ENCODE measurements at places on chromosomes 4 and X.

DNA sequence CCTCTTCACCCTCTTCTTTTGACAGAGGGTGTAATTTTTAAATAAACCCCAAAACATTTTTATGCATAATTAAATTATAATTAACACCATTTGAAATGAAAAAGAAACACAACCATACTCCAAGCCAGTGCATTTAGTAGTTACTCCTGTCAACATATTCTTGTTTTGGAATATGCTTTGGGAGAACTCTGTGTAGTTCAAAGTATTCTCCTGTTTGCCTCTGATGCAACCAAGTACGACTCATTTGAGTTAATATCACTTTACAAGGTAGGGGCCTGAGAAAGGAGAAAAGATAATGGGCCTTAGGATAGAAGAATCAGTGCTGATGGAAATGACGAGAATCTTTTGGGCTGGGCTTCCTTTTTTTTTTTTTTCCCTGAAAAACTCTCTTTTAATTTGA, 2.7 kb downstream of the PTPN13 start:
- no peak for DNase-seq

GRCh38 chr4:15234116-15234855, 193.5 kb upstream of the C1QTNF7 start:
- no peak for DNase-seq

- no peak for DNase-seq
Observed at GRCh38 chr4:18007625-18008024, 13.9 kb downstream of the LCORL start.

- no peak for DNase-seq
Observed at GRCh38 chr4:167524091-167524490, 289.8 kb upstream of the SPOCK3 start.

DNA sequence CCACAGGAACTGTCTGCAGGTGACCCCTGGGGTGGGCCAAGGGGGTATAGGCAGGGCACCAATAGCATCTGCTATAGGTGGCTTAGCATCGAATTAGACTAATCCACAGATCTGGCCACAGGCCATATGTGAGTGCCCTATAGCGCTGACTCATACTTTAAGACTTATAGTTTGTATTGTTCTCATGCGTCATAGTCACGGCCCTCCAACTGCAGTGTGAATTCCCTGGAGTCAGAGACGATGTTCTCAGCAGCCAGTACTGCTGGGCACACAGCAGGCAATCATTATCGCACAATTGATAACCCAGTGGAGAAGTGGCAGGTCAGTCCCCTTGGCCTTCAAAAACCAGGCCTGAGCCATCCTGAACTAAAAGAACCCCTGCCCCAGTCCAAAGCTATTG, 58.1 kb downstream of the ADGRG2 start:
- DNase-seq: no peak

DNA sequence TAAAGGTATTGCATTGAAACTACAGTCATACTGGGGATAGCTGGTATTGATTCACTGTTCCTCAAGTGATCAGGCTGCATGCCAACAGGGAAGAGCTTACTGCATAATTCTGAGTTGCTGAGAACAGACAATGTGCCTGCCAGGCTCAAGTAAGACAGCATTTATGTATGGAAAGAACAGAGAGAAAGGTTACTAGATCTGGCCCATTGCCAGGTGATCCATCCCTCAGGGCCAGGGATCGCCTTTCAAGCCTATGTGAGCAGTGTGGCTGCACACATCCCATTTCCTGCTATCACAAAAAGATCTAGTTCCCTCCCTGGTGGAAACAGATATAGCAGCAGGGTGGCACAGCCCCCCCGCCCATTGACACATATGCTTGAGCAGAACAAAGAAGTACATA, 254.0 kb downstream of the TMA16 start:
- no peak for DNase-seq

GRCh38 chr4:187209921-187210613, 486.4 kb upstream of the FAT1 start:
- no peak for DNase-seq

DNA sequence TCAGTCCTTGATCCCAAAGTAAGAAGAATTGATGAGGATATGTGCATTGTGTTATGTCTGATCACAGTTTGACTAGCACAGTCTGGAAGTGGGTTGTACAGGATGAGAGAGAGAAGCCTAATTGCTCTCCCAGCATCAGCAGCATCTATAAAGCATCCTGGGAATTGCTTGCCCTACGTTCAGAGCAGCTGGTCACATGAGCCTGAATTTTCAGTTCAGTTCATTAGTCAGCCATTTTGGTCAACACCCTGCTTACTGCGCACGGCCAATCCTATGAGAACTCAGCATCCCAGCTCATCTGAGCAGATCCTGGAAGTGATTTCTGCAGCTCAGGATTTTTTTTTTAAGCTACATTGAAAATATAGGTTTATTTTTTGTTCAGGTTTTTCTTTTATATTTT, at the start of gene RUFY3:
RUFY3 (plus strand) TSS at position 218 of the 400 bp plus-strand sequence. CDS start 610 bp downstream, outside the sequence.
- DNase-seq: no peak

- no peak for DNase-seq
Observed at GRCh38 chr4:137545461-137545861, 13.2 kb upstream of the PCDH18 start.

DNA sequence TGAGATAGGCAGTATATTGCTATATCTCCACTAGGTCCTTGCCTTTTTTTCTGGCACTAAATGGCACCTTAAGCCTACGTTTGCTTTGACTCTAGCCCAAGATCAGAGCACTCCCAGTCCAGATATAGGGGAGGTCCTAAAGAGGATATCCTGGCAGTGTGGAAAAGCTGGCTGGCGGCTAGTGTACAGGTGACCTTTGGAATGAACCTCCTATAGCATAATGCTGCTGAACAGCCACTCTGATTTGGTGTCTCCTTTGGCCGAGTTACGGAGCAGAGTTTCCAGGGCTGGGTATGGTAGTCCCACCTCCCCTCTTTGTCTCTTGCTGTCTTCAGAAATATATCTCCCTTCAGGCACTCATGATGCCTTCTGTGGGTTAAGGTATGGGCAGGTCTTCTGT, 53.9 kb downstream of the PHEX start:
- no peak for DNase-seq

- no peak for DNase-seq
Observed at GRCh38 chr4:139314047-139314800, 11.9 kb upstream of the NDUFC1 start.

DNA sequence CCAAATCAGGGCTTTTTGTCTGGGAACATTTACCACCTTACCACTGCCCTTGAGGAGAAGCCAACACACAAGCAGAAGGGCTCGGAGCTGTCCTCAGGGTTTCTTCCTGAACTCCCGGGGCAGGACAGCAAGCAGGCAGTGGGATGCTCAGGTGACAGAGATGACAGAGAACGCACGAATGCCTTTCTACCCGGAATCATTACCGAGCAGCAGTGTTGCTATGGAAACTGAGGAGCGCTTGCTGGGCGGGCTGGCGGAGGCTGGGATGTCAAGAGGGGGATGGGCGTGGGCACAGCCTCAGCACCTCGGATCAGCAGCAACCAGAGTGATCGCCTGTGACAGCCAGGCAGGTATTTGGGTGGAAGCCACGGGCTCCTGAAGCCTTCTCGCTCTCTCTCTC, 17.8 kb downstream of the SSR4 start:
- no peak for DNase-seq

- no peak for DNase-seq
Observed at GRCh38 chr4:164508771-164509170, 245.2 kb upstream of the SMIM31 start.

DNA sequence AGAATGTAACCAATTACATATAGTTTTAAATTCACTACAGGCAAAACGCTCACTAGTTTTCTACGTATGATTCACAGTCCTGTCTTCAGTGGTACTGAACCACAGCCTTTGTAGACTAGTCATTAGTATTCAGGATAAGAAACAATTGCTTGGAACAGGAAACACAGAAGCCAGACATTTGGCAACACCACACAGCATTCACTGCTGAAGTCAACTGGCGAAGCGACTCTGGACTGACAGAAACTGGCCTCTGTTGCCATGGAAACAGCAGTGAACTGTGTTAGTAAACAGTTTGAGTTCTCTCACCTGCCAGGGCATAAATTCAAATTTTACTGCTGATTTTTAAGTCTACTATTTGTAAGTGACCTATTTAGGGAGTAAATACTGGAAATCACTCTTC, 57.6 kb downstream of the MAPK10 start:
- DNase-seq: no peak

- DNase-seq: no peak
Observed at GRCh38 chr4:155777971-155778735, 19.3 kb downstream of the GUCY1B1 start.

- no peak for DNase-seq
Observed at GRCh38 chr4:62133101-62133897, 933.2 kb downstream of the ADGRL3 start.

DNA sequence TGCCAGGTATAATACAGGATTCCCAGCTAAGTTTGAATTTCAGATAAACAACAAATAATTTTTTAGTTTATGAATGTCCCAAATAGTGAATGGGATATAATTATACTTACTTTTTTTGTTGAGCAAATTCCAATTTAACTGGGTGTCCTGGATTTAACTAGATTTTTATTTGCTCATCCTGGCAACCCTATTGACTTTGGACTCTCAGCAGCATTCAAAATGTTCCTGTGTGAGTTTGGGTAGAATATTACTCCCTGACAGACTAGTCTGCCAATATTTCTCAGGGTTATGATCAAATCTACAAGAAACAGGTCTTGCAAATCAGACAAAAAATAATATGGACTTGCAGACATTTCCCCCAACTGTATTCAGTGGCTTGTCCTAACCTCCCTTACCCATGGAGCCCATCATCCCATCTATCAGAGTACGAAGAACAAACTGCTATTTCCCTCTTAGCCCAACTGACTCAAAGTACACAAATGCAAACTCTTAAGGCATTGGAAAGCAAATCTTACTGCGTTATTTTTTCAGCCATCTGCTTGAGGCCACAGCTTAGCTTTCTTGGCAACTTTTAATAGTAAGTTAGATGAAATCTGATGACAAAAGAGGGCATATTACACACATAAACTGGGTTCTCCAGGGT, 20.7 kb downstream of the SETD7 start:
- DNase-seq: no peak

DNA sequence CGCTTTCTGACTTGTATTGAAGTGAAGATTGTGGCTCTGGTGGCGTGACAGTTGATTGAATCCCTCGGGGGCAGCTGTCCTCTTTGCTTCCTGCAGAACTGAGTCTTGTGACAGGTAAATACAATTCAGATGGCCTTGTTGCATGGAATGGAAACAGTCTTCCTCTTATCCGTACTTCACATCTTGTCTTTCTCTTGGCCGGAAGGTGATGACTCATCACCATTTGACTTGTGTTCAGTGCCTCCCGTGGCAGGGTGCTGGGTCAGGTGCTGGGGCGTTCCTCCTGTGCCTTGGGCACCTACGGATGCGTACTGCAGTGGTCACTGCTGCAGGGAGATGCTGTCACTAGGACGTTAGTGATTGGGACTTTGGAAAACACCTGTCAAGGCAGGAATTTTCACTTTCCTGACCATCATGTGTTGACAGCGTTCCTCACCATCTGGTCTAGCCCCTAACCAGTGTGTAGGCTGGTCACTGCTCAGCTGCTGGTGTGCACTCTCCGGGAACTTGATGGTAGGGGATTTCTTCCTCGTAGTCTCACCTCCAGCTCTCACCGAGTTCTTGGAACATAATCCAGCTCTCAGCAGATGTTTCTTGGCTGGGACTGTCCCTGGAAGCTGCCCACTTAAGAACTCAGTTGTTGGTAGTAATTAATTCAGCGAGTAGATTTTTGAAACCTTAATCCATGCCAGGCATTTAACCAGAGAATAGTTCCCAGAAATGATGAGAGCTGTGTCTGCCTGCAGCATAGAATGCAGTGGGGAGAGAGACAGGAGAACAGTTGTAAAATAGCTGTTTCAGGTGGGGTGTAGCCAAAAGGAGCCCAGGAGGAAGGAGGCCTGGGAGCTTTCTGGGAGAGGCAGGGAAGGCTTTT, 7.2 kb downstream of the TBC1D14 start:
- no peak for DNase-seq

GRCh38 chrX:42375086-42375485, 402.9 kb downstream of the PPP1R2C start:
- no peak for DNase-seq

- no peak for DNase-seq
Observed at GRCh38 chrX:38560776-38561125, 591 bp upstream of the TSPAN7 start.

- DNase-seq: no peak
Observed at GRCh38 chrX:10932842-10933440, 178.2 kb upstream of the HCCS start.

DNA sequence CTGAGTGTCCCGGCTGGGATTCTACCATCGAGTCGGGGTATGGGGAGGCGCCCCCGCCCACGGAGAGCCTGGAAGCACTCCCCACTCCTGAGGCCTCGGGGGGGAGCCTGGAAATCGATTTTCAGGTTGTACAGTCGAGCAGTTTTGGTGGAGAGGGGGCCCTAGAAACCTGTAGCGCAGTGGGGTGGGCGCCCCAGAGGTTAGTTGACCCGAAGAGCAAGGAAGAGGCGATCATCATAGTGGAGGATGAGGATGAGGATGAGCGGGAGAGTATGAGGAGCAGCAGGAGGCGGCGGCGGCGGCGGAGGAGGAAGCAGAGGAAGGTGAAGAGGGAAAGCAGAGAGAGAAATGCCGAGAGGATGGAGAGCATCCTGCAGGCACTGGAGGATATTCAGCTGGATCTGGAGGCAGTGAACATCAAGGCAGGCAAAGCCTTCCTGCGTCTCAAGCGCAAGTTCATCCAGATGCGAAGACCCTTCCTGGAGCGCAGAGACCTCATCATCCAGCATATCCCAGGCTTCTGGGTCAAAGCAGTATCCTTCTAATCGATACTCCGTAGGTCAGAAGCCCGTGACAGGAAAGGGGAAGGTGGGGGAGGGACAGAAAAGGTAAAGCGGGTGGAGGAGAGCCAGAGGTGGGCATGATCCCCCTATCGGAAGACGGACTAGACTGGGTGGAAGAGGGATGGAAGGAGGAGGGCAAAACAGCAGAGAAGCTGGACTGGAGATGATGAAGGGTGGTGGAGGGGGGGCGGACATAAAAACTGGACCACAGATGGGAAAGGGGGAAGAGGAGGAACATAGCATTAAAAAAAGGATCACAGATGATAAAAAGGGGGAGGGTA, 828 bp downstream of the TSPYL2 start:
- no peak for DNase-seq

GRCh38 chr4:38641811-38642210, 22.2 kb upstream of the KLF3 start:
- DNase-seq: no peak

- no peak for DNase-seq
Observed at GRCh38 chrX:87621697-87622096, 104.1 kb downstream of the KLHL4 start.

- no peak for DNase-seq
Observed at GRCh38 chr4:76035141-76035540, 729 bp downstream of the CXCL11 start.

DNA sequence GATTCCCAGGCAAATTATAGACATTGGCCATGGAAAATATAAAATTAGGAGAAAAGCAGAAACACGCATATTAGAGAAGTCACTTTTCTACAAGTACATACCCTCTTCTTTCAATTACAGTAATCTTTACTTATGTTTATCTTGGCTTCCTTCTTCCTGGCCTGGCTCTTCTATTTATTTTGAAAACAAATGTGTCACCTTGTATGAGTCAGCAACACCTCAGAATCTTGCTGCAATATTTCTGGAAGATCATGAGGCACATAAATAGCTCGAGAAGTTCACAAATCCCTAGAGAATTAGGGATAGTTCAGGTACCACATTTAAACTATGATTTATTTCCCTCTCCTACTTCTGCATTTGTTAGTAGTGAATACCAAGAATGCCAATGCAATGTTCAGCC, 124.6 kb downstream of the ANOS1 start:
- no peak for DNase-seq
